ENCODE measurements at places on chromosomes 5 and 9. TPM values are rescaled to one million over a fixed set of nuclear protein-coding genes. Genes with fewer than 3 reads are reported as not detected.

GRCh38 chr9:124840300-124840833 is 12.9 kb upstream of the WDR38 start:
- H3K4me3 ChIP-seq, result no peak overlapping the region
- H3K4me1 ChIP-seq, result no peaks in the 10 kb centered on the region
- no peaks in the 10 kb centered on the region for H3K27me3 ChIP-seq

- no peaks in the 10 kb centered on the region for H3K4me1 ChIP-seq
- no peaks in the 10 kb centered on the region for H3K27me3 ChIP-seq
- no peak overlapping the region for H3K27ac ChIP-seq
- H3K36me3 ChIP-seq, result no peaks in the 10 kb centered on the region
- H3K4me3 ChIP-seq, result no peak overlapping the region
Measured at GRCh38 chr9:131310833-131311554, 21.5 kb downstream of the PLPP7 start.

DNA sequence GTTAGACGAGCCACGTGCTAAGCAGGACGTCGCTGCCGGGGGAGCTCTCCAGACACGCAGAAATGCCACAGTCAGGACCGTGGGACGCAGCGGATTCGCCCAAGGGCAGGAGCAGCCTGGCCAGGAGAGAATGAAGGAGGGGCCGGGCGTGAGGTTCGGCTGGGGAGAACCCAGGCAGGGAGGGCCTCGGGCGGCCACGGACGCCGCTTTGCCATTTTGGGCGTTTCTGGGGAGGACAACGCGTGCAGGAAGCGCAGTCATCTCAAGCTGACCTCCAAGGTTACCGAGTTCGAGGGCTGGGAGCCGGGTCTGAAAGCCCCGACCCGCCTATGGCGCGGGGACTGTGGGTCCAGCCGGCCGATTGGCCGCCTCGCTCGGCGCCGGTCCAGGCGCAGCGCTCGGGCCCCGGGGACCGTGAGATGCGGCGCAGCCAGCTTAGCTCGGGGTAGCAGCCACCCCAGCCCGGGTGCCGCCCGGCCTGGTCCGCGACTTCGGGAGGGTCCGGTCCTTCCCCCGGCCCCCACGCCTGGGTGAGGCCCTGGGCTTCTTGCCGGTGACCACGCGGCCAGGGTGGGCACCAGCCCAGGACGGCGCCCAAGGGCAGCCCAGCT is 760 bp upstream of the MAN1B1 start:
- H3K4me1 ChIP-seq, result no peaks in the 10 kb centered on the region
- H3K27ac ChIP-seq, result peak overlapping the region; percentile 42
- peak overlapping the region; percentile 73 for H3K4me3 ChIP-seq
- no peak for DNase-seq
- H3K36me3 ChIP-seq, result peaks cover 2% of the 10 kb centered on the region

DNA sequence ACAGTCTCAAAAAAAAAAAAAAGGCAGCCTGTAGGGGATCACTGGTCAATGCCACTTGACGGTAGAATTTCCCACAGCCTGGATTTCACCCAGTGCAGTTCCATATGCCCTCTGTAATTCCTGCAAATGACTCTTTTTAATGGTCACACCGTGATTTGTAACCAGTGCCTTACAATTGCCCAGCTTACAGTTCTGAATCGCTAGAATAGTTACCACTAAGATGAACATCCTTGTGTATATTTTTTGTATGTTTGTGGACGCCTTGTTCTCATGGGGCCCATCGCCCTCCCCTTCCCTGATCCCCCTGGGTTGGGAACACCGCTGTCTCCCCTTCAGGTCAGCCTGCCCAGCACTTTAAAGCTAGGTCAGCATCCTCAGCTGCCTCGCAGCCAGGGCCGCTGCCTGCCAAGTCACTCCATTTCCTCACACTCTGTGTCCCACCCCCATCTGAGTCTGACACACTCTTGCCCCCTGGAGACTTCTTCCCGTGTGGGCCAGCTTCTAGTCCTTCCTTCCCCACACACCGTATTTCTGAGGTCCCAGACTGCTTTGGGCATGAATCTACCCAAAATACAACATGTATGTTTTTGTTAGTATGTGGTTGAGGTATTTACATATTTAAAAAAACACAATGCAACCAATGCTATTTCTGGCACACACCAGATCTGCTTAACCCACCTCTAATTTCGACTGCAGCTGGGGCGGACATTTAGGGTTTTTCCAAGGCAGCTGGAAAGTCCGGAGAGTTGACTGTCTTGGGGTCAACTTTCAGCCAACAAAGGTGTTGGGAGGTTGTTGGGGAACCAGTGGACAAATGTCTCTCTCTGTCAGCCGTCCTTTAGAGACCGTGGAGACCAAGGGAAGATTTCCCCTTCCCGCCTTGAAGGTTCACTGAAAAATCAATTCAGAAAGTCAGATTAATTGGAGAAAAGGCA is 120.5 kb upstream of the NEK6 start:
- no peaks in the 10 kb centered on the region for H3K27me3 ChIP-seq
- H3K4me1 ChIP-seq, result no peaks in the 10 kb centered on the region
- H3K4me3 ChIP-seq, result no peak overlapping the region
- DNase-seq, result no peak

DNA sequence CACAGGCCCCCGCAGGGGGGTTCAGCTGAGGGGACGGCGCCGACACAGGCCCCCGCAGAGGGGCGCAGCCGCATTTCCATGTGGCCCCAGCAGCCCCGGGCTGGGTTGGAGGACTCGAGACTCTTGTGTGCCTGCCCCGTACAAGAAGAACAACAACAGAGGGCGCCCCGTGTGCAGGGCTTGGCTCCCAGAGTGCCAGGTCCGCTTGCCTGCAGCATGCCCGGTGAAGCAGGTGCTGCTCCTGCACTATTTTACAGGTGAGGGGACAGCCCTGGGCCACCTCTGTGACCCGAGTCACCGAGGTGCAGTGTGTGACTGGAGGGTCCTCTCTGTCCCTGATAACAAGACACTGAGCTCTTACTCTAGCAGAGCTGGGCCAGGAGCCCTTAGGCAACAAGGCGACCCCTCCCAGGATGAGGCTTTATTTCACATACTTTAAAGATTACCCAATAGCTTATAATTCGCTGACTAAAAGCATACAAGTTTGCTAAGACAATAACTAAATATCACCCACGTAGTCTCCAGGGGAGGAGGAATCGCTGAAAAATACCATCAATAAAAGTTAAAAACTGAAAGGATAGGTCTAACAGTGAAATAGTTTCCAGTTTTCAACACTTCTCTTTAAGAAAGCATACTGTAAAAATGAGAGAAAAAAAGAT is 41.7 kb upstream of the SLC9A3 start:
- no peak for DNase-seq
- no peaks in the 10 kb centered on the region for H3K4me1 ChIP-seq
- H3K27ac ChIP-seq, result no peak overlapping the region
- no peaks in the 10 kb centered on the region for H3K27me3 ChIP-seq

- H3K4me1 ChIP-seq, result no peaks in the 10 kb centered on the region
- H3K36me3 ChIP-seq, result no peaks in the 10 kb centered on the region
- H3K27ac ChIP-seq, result no peak overlapping the region
- H3K4me3 ChIP-seq, result peak overlapping the region; percentile 76
Measured at GRCh38 chr5:172455087-172455381, 709 bp upstream of the SH3PXD2B start.

GRCh38 chr9:130154816-130155215 is 17.4 kb upstream of the NCS1 start:
- no peaks in the 10 kb centered on the region for H3K4me1 ChIP-seq
- DNase-seq, result no peak
- no peaks in the 10 kb centered on the region for H3K36me3 ChIP-seq
- no peak overlapping the region for H3K27ac ChIP-seq
- no peaks in the 10 kb centered on the region for H3K27me3 ChIP-seq
- H3K4me3 ChIP-seq, result no peak overlapping the region

- H3K27ac ChIP-seq, result no peak overlapping the region
- no peak overlapping the region for H3K4me3 ChIP-seq
- no peak for DNase-seq
- H3K36me3 ChIP-seq, result no peaks in the 10 kb centered on the region
Measured at GRCh38 chr5:45252978-45253377, 443.2 kb downstream of the HCN1 start.

- no peak overlapping the region for H3K4me3 ChIP-seq
- no peaks in the 10 kb centered on the region for H3K36me3 ChIP-seq
- H3K27me3 ChIP-seq, result no peaks in the 10 kb centered on the region
- H3K27ac ChIP-seq, result no peak overlapping the region
- H3K4me1 ChIP-seq, result no peaks in the 10 kb centered on the region
- DNase-seq, result no peak
Measured at GRCh38 chr9:6922124-6922676, 164.4 kb downstream of the KDM4C start.

DNA sequence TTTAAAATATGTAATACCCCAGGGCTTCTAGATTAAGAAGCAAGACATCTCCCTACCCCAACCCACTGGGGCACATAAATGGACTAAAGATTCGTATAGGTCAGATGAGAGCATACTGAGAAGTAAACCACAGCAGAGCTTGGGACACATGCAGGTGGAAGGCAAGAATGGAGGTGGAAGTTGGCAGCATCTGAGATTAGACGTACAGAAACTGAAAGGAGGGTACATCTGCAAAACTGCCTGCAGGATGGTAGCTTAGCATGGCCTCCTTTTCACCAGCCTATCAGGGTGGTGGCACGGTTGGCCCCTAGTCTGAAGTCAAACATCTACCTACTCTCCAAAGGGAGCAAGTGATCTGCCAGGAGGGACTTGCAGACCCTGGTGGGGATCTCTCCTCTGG is 181.8 kb downstream of the TSSK1B start:
- no peaks in the 10 kb centered on the region for H3K36me3 ChIP-seq
- no peaks in the 10 kb centered on the region for H3K27me3 ChIP-seq
- peaks cover 29% of the 10 kb centered on the region for H3K4me1 ChIP-seq
- H3K27ac ChIP-seq, result no peak overlapping the region
- DNase-seq, result no peak

DNA sequence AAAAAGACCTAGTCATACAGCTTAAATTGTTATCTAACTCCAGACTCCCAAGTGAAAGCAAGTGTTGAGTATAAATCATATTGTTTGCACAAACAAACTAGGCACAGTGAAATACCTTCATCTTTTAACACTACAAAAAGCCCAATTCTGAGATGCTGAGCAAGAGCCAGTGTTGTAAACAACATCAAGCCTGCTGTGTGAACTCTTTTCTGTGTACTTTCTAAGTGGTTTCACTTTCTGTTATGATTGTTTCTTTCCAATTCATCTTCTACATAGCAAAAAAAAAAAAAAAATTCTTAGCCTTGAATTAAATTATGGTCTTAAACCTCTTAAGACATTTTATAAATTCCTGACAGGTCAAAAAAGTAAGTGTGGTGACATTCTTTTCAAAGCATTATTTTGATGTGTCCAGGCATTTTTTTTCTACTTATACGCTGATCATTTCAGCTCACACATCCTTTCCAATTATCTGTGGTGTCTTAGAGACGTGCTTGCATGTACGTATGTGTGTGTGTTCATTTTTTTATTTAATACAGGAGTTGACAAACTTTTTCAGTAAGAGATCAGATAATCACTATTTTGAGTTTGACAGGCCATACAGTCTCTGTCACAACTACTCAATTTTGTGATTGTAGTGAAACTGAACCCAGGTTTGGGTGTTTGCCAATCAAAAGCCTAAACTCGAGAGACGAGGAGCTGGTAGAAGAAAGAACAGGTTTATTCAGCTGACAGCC is 556.1 kb downstream of the CDH9 start:
- DNase-seq, result no peak
- H3K36me3 ChIP-seq, result no peaks in the 10 kb centered on the region
- no peaks in the 10 kb centered on the region for H3K27me3 ChIP-seq
- no peaks in the 10 kb centered on the region for H3K4me1 ChIP-seq

- H3K4me3 ChIP-seq, result no peak overlapping the region
- H3K27me3 ChIP-seq, result no peaks in the 10 kb centered on the region
Measured at GRCh38 chr9:107976767-107977166, 487.2 kb upstream of the KLF4 start.

- no peaks in the 10 kb centered on the region for H3K27me3 ChIP-seq
- no peak overlapping the region for H3K4me3 ChIP-seq
- DNase-seq, result no peak
- H3K27ac ChIP-seq, result no peak overlapping the region
- H3K4me1 ChIP-seq, result no peaks in the 10 kb centered on the region
Measured at GRCh38 chr9:33234511-33235467, 5.2 kb upstream of the SPINK4 start.

GRCh38 chr5:8462565-8462964 is 593.6 kb downstream of the MTRR start:
- no peaks in the 10 kb centered on the region for H3K27me3 ChIP-seq
- DNase-seq, result no peak
- no peak overlapping the region for H3K27ac ChIP-seq
- H3K4me1 ChIP-seq, result no peaks in the 10 kb centered on the region
- H3K4me3 ChIP-seq, result no peak overlapping the region

- H3K4me3 ChIP-seq, result no peak overlapping the region
- no peaks in the 10 kb centered on the region for H3K36me3 ChIP-seq
Measured at GRCh38 chr9:85743275-85744128, 1.7 kb upstream of the AGTPBP1 start.

DNA sequence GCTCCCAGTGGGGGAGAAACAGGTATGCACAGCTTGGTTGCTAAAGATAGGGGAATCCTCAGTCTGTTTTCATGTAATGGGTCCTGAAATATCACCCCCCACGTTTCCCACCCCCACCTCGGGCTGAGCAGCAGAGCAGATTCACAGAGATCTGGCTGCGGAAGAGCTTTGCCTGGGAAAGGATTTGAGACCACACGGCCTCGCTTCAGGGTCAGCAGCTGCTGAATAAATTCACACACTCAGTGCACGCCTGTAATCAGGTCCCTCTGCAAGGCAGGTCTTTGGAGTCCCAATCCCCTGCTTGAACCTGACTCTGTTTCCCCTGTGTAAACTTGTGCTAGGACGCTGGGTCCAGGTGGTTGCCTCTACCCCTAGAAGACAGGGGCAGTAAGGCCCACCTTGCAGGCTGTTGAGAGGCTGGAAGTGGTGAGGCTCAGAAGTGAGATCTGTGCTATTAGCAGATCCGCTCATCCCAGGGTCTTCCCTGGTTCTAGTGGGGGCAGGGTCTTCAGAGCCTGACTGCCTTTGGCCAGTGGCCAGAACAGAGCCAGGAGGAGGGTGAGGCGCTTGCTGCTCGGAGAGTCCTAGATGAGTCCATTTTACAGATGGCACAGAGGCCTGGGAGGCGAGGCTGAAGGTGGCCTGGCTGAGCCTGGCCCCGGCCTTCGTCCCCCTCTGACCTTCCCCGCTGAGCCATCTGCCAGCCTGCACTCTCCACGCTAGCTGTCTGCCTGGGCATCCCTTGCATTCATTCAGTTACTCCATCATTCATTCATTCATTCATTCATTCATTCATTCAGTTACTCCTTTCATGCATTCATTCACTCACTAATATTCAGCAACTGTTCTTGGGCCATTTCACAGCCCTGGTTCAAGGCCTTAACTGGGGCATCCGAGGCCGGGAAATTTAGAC is 16.7 kb upstream of the NEURL1B start:
- DNase-seq, result no peak
- H3K4me3 ChIP-seq, result no peak overlapping the region
- H3K4me1 ChIP-seq, result no peaks in the 10 kb centered on the region
- H3K27me3 ChIP-seq, result no peaks in the 10 kb centered on the region

SH2D3C gene
- 2.4 TPM for total RNA-seq

CER1 gene
- not detected for total RNA-seq

GARIN3 gene
- not detected for total RNA-seq

PCDHGA9 gene
- 2.5 TPM for total RNA-seq
